ENCODE measurements at places on chromosomes 3 and 15. TPM values are rescaled to one million over a fixed set of nuclear protein-coding genes. Genes with fewer than 3 reads are reported as not detected.

SPINK8 gene
- total RNA-seq, result not detected

RLBP1 gene
- total RNA-seq, result not detected

SELENOK gene
- 58.0 TPM for total RNA-seq

DNA sequence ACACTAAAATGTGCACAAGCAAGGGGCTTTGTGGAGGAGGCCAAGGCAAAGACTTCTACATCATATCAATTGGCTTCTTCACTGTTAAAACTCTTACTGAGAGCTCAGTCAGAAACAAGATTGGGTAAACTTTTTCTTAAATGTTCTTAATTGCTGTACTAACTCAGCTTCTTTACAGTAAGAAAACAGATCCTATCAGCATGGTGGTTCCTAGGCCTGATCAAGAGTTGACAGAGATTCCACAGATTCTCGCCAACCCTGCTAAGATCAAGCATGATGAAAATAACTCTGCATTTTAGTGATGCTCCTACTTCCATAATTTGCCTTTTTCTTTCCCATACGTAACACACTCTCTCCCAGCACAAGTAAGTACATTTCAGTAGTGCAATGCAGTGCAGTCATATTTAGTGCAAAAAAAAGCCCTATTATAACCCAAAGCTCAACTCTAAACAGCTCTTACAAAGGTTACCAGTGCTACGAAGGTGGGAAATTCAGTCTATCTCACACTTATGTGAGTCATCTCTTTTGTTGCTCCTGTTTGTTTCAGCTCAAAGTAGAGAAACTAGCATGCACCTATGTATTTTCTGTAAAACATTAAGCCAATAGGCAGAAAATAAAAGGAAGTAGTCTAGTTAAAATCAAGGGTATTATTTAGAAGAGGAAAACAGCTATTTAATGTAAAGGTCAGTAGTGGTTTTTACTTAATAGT is 29.9 kb downstream of the TIGIT start:
- DNase-seq, result no peak

GRCh38 chr15:52021128-52021671 is 2.2 kb downstream of the MAPK6 start:
- peak; percentile 54 for DNase-seq

- no peak for DNase-seq
Measured at GRCh38 chr3:156299569-156299968, 179.2 kb downstream of the KCNAB1 start.

- DNase-seq, result peak; percentile 9
Measured at GRCh38 chr3:150545419-150546225, 674 bp downstream of the SERP1 start.

- DNase-seq, result no peak
Measured at GRCh38 chr3:172903642-172904320, 153.3 kb downstream of the ECT2 start.

DNA sequence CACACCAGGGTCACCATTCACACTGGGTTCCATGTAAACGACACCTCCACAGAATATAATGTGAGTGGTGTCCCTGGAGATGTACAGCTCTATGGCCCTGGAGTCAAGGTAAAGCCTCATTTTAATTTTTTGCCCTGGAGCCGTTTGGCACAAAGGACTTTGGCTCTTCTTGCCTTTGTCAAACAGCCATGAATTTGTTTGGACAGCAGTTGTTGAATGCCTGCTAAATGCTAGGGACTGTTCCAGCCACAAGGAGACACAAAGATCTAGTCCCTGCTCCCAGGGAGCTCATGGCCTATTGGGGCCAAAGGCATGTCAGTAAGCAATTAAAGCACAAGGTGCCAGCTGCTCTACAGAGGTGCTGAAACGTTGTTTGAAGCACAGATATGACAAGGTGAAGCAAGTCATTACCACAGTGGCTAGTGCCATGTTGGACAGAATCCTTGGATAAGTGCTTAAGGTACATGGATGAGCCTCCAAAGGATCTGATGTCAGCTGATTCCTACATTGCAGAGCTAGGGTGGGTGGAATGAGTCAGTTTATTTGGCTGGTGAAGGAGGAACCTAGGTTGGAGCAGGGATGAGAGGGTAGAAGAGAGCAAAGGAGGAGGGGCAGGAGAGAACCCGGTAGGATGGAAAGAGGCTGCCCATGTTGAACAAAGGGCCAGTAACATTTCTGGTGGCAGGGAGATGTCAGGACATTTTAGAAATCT is 171.9 kb upstream of the CTDSPL start:
- no peak for DNase-seq

DNA sequence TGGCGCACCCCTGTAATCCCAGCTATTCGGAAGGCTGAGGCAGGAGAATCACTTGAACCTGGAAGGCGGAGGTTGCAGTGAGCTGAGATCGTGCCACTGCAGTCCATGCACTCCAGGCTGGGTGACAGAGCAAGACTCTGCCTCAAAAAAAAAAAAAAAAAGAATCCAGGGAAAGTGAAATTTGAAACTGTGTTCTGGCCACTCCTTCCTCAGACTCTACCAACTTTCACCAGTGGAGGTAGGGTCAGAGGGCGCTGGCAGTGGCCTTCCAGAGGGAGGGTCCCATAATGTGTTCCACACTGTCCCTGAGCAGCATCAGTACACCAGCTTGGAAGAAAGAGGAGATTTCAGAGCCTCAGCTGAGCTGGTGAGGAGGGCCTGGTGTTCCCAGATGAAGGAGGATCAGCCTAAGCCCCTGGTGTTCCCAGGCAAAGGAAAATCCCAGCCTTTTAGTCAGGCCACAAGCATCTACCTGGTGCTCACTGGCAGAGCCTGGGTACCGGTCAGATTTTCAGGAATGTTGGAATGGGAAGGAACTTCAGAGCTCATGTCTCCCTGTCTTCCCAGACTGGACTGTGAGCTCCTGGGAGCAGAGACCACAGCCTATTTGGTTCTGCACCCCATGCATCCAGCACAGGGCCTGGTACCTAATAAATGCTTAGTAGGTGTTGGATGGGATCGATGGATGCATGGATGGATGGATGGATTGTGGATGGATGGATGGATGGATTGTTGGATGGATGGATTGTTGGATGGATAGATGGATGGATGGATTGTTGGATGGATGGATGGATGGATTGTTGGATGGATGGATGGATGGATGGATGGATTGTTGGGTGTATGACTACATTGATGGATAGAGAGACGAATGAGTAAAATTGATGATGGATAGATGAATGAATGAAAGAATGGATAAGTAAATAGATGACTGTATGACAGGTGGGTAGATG is 117.9 kb downstream of the CORO2B start:
- DNase-seq, result no peak

DNA sequence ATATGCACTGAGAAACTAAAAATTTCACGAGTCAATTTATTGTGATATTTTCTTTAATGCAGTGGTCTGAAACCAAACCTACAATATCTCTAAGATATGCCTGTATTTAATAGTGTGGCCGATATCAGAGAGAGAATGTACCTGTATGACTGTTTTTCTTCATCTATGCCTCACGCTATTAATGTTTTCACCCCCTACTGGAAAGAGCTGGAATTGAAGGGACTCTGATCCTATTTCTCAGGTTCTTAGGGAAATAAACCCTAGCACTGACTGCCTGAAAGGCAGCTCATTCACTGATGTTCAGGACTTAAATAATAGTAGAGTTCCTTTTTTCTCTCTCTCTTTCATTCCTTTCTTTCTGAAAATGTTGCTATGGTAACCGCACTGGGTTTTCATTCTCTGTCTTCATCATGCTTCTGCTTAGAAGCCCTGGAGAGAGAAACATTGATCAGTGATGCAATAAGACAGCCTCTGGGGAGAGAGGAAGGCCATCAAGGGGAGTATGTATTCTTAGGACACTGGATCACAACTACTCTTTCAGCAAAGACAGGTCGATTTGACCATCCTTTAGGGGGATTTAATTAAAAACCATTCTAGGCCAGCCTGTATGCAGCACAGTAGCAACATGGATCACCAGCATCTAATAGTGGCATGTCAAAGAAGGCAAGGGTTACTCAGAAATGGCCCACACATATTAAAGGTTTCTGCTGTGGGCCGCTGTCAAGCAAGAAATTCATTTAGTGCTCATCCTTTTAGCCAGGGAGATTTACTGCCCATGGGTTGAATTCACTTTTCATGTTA is 1135.7 kb downstream of the IGSF11 start:
- no peak for DNase-seq

GRCh38 chr3:158535918-158536317 is 35.1 kb upstream of the MLF1 start:
- no peak for DNase-seq

- no peak for DNase-seq
Measured at GRCh38 chr15:72964135-72964534, 88.1 kb upstream of the NEO1 start.

- DNase-seq, result no peak
Measured at GRCh38 chr3:5181469-5182141, 5.9 kb upstream of the EDEM1 start.

- no peak for DNase-seq
Measured at GRCh38 chr3:19267040-19267439, 118.7 kb downstream of the KCNH8 start.

DNA sequence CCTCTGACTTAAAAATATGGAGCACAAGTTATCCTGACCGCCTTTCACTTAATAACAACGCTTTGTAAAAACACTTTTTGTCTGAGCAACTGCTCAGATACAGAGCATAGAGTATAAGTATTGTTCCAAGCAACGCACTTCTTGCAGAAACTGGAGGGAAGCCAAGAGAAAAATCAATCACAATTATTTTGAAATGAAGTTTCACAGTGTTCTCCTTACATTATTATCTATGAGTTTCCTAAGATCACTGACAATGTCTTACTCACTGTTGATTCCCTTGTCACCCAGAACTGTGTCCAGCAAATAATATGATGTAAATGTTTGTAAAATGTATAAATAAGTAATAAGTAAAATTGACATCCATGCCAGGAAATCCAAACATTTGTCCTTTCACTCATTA is 184.6 kb upstream of the GPR149 start:
- DNase-seq, result no peak

Data from CD8-positive, alpha-beta memory T cell (primary cell).